ENCODE measurements at places on chromosomes 5 and 9.

GRCh38 chr5:56159521-56159947, 73.6 kb downstream of the ANKRD55 start:
- no peak for DNase-seq

DNA sequence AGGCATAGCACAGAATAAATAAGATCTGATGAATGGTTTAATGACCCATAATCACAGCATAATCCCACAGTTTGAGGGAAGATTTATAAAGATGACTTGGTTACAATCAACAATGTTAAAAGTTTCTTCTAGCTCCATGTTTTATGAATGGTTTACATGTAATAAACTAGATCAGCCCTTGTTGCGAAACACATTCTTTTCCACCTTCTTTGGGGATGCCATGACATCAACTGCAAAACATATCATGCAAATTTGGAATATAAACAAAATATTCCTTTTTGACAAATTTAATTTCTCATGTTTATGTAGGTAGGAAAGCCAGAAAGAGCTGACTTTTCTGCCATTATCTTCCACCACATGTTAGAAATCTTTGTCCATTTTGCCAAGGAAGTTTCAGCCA, 979.5 kb downstream of the MAT2B start:
- DNase-seq: no peak

- DNase-seq: no peak
Observed at GRCh38 chr9:124221676-124222075, 36.1 kb upstream of the NEK6 start.

DNA sequence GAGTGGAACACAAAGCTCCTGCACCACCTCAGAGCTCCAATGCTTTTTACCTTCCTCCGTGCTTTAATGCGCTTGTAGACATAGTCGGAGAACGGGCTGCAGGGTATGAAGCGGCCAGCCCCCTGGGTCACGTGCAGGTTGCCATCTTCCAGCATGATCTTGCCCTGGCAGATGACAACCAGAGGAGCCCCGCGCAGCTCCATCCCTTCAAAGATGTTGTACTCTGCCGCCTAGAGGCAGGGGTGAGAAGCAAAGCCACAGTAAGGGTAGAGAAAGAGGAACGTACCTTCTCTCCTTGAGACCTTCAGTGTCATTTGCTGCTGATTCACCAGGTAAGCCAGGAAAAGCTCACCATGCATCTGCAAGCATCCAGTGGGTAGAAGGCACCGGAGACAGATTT, 112.3 kb downstream of the DPYSL3 start:
- DNase-seq: no peak

Measured in globus pallidus (tissue), 1 donor.